Ureter (tissue), 1 donor: ENCODE measurements at places on chromosomes 5 and 9.

- DNase-seq: no peak
These were observed 38.0 kb downstream of the NIPAL4 start for GRCh38 chr5:157497875-157498611.

DNA sequence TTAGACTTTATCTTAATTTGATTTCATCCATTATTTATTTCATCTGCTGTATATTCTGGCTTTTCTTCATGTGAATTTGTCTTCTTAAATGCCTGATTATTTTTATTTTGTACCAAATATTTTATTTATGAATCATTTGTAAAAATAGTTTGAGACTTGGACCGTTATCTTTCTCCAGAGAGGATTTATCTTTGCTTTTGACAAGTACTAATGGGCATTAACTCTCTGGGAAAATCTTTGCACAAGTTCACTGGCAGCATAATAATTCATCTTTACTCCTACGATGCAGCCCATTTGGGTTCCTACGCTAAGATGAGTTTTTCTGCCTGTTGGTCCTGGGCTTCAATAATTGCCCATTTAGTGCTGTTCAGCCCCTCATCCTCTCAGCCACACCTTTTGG is 131.0 kb upstream of the RORB start:
- no peak for DNase-seq

- DNase-seq: no peak
These were observed 31.2 kb downstream of the CNOT6 start for GRCh38 chr5:180525399-180525798.

DNA sequence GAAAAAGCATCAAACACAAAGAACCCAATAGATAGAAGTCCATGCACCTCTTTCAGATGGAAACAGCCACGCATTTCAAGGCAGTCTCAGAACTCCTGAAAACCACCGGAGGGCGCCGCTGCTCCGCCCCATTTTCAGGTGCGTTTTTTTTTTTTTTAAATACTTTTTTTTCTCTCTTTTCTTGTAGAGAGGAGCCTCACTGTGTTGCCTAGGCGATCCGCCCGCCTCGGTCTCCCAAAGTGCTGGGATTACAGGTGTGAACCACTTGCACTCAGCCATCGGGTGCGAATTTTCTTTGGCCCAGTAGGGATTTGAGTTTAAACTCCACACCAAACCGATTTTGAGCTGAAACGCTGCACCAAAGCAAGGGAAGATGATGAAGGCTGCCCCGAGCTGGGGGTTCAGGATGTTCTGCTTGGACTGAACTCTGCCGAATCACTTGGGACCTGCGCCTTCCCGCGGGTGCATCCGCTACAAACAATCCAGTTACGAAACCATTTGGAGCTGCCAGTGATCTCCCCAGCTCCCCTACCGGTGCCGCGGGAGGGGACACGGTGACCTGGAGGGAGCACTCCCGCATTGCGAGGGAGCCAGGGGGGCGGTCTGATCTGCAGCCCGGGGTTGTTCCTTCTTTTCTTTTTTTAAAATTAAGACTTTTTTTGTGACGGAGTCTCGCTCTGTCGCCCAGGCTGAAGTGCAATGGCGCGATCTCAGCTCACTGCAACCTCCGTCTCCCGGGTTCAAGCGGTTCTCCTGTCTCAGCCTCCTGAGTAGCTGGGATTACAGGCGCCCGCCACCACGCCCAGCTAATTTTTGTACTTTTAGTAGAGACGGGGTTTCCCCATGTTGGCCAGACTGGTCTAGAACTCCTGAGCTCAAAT is 1.4 kb downstream of the PTGR1 start:
- peak; percentile 52 for DNase-seq

DNA sequence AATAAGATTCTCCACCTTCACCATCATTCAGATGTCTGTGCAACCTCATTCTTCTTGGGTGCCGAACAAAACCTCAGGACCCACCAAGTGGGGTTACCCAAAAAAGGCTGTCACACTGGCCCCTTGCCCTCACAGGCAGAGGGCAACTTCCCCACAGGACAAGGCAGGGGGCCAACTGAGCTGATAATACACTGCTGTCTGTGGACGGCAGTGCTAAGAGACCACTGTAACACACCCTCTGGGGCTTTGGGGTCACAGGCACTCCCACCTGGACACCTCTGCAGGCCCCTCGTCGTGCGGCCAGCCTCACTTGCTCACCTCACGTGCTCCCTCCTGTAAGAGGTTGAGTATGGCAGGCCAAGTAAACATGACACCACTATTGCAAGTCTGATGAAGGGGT is 515.8 kb upstream of the COX7C start:
- no peak for DNase-seq

DNA sequence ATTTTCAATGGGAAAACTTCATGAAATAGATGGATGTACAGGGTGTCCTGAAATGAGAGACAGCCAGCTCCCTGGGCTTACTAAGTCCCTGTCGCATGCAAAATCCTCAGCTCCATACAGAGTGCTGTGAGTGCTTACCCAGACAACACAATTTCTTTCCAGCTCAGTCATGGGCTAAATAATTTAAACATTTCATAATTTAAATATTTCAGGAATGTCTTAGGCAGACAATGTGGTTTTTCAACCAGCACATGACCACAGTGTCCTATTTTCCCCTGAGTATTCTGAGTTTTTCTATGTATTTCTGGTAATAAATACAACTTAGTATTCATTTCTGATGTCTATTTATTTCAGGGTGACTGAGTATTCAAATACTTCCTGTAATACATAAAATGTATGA is 188.5 kb upstream of the SNX2 start:
- DNase-seq: no peak

DNA sequence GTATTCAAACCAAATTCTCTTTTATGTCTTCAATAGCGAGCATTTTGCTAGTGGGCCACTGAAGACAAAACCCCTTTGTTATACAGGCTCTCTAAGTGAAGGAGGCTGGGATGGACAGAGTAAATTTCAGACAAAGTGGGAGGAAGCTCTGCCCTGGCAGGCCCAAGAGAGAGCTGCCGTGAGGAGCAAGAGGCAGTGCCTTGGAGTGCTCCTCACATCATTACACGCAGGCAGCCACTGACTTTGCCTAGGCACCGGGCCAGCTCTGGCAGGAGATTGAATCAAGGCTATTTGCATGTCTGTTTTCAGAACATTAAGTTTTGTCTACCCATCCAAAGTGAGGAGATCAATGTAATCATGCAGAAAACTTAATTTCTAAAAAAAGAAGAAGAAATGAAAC is 167.7 kb downstream of the CCDC192 start:
- peak; percentile 66 for DNase-seq

DNA sequence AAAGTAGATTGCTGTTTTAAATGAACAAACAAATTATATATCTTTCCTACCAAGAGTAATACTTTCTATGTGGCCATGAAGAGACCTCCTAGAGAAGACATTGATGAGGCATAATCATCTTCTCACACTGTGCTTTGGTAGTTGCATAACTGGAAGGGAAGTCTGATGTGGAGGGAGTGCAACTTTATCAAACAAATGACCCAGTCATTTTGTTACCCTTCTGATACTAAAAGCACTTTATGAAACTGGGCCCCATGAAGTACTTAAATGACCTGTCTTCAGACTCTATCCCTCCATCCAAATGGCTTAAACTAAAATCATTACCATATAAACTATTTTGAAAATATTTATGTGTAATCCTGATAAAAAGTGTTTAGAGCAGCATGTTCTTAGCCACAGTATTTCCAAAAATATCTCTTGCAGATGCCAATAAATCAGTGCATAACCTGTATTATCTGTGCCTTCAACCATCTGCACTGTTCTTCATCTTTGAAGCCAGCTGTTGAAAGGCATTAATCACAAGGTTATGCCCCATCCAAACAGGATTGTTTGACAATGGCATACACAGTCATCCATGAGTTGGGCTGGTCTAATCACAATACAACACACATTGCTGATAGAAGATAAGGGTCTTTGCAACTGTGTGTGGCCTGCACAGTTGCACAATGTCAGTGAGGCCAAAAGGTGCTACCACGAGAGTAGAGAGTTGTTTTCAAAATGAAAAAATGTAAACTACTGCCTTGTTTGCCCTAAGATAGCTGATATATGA is 31.9 kb upstream of the MIER3 start:
- DNase-seq: no peak

- DNase-seq: no peak
These were observed 761.4 kb upstream of the TYRP1 start for GRCh38 chr9:11931751-11932150.

GRCh38 chr5:40799258-40799657 is 1.1 kb upstream of the PRKAA1 start:
- no peak for DNase-seq

DNA sequence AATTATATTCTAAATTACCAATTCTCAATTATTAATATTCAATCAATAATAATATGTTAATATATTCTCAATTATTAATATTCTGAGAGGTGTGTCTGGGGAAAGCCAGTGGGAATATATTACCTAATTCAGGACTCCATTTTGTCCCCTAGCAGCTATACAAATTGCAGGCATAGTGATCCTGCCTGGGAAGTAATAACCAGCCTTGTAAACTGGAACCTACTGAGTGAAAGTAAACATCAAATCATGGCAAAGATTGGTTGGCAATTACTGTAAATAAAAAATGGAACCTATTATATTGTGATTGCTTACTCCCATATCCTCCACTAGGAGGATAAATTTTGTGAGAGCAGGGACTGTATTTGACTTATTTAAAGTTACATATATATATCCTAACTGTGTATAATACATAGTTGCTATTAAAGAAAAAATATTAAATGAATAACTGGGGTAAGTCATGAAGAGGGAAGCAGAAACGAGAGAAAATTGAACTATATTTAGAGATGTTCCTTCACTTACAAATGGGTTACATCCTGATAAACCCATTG is 150.5 kb upstream of the ELL2 start:
- no peak for DNase-seq

GRCh38 chr5:140953234-140953633 is 13.0 kb upstream of the PCDHAC2 start:
- DNase-seq: no peak

- no peak for DNase-seq
These were observed 299.3 kb downstream of the RASEF start for GRCh38 chr9:82763656-82764055.

- no peak for DNase-seq
These were observed 108.9 kb downstream of the ICE1 start for GRCh38 chr5:5531371-5531770.

GRCh38 chr5:33143405-33144123 is 297.2 kb upstream of the TARS1 start:
- no peak for DNase-seq

DNA sequence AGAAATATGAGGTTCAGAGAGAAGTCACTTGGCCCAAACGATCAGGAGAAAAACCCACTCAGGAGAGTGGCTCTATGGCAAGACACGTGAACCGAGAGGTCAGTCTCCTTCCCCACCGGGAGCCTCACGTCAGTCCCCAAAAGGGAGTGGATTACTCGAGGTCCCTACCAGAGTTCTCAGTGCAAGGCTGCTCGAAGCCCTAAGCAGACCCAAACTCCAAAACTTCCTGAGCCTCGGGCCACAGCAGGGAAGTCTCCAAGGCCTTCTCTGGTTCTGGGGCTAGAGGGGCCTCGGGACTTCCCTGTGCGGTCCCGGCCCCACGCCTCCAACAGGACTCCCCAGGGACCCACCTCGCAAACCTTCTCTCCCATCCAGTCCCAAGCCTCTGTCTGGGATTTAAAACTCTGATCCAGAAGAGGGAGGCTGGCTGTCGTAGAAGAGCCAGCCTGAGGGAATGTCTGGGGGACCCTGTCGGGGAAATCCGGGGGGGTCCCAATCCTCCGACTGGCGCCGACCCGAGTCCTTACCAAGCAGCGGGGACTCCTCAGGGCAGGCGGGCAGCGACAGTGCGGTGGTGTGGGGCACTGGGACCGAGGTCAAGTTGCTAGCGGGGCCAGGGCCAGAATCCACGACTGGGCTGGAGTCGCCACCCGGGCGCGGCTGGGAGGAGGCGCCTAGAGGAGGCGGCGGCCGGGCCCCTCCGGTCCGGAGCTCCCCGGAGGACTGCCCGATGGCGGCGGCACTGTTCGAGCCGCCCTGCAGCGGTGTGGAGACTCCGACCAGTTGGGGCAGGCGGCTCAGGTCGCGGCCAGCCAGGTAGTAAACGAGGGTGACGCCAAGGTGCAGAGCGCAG is 679 bp downstream of the B4GALT1 start:
- DNase-seq: no peak

DNA sequence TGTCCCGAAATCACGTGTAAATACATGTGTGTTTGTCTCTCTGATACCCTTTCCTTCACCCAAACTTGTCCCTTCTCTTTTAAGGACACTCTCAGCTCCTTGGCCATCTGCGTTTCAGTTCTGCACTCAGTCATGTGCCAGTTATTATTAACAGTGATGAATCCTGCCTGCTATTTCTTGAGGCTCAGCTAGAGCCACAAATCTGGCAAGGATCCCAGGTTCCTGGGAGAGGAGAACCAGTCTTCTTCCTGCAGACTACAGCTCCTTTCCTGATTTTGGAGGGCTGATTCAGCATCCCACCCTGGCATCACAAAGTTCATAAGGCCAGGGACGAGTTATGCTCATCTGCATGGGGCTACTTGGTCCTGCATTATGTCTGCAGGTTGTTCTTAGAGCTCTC is 5.6 kb downstream of the MAMDC2 start:
- peak; percentile 76 for DNase-seq

DNA sequence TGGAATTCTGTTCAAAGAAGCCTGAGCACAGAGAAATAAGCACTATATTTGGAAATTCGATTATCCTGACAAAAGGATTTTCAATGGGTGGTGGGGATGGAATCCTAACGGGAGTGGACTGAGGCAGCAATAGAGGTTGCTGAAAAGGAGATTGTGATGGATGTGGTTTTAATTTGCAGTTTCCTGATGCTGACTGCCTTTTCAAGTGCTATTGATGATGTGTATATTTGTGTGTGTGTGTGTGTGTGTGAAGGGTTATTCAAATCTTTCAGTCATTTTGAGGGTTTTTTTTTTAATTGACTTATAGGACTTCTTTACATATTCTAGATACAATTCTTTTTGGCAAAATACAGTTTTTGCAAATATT is 614.5 kb downstream of the HINT1 start:
- DNase-seq: no peak

DNA sequence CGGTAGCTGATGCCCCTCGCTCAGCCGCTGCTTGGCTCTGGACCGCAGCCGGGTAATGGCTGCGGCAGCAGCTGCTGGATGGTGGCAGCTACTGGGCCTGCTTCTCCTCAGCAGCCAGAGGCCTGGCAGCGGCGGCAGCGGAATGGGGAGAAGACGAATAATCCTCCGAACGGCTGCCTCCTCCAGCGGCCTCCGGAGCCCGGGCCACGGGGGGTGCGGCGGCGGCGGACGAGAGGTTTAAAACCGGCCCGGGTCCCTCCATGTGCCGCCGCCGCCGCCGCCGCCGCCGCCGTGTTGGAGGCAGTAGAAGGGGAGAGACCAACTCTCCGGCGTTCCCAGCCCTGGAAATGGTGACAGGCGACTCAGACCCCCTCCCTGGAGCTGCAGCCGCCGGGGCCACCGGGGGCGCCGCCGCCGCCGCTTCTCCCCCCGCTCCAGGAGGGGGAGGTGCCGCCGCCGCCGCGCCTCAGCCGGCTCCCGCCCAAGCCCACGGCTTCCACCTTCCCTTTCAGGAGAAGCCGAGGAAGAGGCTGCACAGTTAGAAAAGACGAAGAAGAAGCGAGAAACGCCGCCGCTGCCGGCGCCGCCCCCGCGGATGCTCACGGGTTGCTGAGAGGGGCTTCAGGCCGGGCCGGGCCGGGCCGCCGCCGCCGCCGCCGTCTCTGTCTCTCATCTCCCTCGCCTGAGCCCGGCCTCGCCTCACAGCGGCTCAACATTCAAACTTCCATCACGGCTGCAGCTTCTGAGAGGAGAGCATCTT is 118.4 kb upstream of the PRSS3 start:
- peak; percentile 46 for DNase-seq
